Naive thymus-derived CD4-positive, alpha-beta T cell (primary cell): ENCODE measurements at places on chromosomes 2 and 18.

- H3K36me3 ChIP-seq = no peaks in the 10 kb centered on the region
- H3K27me3 ChIP-seq = no peaks in the 10 kb centered on the region
- H3K27ac ChIP-seq = no peak overlapping the region
- DNase-seq = no peak
Measured at GRCh38 chr2:43368483-43369385, 142.3 kb upstream of the ZFP36L2 start.

DNA sequence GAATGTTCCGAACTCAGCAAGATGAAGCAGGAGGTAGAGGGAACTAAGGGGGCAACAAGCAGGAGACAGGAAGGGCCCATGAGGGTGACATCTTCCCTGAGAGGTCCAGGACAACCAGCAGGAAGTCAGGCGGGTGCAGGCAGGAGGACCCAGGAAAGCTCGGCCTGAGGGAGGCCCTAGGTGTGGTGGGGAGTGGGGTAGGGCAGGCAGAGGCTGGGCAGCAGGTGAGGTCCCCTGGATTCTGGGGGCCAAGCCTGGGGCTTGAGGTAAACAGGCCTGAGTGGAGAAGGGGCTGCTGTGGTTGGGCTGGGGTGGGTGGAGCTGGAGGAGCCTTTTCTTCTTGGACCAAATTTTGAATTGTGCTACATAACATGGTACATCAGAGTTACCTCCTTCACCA is 4.1 kb upstream of the ALPG start:
- no peak overlapping the region for H3K27ac ChIP-seq
- no peak for DNase-seq
- H3K4me3 ChIP-seq = no peak overlapping the region
- no peaks in the 10 kb centered on the region for H3K36me3 ChIP-seq

GRCh38 chr2:218745160-218745558 is 34.5 kb downstream of the TTLL4 start:
- no peaks in the 10 kb centered on the region for H3K27me3 ChIP-seq
- no peak overlapping the region for H3K27ac ChIP-seq
- H3K4me3 ChIP-seq = no peak overlapping the region
- no peaks in the 10 kb centered on the region for H3K4me1 ChIP-seq
- peaks cover 63% of the 10 kb centered on the region for H3K36me3 ChIP-seq

GRCh38 chr2:159322419-159322818 is 35.9 kb upstream of the WDSUB1 start:
- no peaks in the 10 kb centered on the region for H3K27me3 ChIP-seq
- no peaks in the 10 kb centered on the region for H3K4me1 ChIP-seq
- DNase-seq = no peak
- no peak overlapping the region for H3K27ac ChIP-seq
- no peaks in the 10 kb centered on the region for H3K36me3 ChIP-seq
- no peak overlapping the region for H3K4me3 ChIP-seq

- peaks cover 6% of the 10 kb centered on the region for H3K36me3 ChIP-seq
- H3K27me3 ChIP-seq = no peaks in the 10 kb centered on the region
- H3K27ac ChIP-seq = no peak overlapping the region
- H3K4me1 ChIP-seq = peaks cover 7% of the 10 kb centered on the region
- no peak overlapping the region for H3K4me3 ChIP-seq
- DNase-seq = no peak
Measured at GRCh38 chr2:106143495-106144215, 50.4 kb downstream of the UXS1 start.

DNA sequence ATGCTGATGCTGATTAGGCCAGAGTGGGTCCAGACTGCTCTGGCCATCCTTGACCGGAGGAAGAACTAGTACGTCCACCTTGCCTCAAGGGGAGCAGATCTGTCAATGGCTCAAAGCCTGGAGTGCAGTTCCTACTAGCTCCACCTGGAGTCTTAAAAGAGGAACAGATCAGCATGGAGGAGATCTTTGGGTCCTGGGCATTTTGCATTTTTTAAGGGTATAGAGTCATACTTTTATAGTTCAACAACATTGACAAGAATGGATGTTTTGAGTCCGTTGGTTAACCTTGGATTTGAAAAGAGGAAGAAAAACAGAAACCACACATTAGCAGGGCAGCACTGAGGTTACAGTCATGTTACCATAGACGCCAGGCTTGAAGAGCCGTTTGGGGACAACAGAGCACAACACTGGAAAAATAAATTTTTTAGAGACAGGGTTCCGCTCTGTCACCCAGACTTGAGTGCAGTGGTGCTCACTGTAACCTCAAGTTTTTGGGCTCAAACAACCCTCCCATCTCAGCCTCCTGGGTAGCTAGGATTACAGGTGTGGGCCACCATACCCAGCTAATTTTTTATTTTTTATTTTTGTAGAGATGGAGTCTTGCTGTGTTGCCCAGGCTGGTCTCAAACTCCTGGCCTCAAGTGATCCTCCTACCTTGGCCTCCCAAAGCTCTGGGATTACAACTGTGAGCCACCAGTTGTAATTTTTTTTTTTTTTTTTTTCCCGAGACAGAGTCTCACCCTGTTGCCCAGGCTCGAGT is 78.5 kb downstream of the PRKCE start:
- no peaks in the 10 kb centered on the region for H3K27me3 ChIP-seq
- no peak overlapping the region for H3K27ac ChIP-seq
- no peak for DNase-seq

- no peak overlapping the region for H3K27ac ChIP-seq
- H3K36me3 ChIP-seq = no peaks in the 10 kb centered on the region
- H3K27me3 ChIP-seq = no peaks in the 10 kb centered on the region
- H3K4me1 ChIP-seq = no peaks in the 10 kb centered on the region
Measured at GRCh38 chr2:21966139-21966538, 842.4 kb downstream of the TDRD15 start.

GRCh38 chr2:64492821-64493220 is 31.3 kb upstream of the AFTPH start:
- no peak overlapping the region for H3K4me3 ChIP-seq
- DNase-seq = no peak
- no peak overlapping the region for H3K27ac ChIP-seq
- no peaks in the 10 kb centered on the region for H3K4me1 ChIP-seq
- H3K36me3 ChIP-seq = no peaks in the 10 kb centered on the region

DNA sequence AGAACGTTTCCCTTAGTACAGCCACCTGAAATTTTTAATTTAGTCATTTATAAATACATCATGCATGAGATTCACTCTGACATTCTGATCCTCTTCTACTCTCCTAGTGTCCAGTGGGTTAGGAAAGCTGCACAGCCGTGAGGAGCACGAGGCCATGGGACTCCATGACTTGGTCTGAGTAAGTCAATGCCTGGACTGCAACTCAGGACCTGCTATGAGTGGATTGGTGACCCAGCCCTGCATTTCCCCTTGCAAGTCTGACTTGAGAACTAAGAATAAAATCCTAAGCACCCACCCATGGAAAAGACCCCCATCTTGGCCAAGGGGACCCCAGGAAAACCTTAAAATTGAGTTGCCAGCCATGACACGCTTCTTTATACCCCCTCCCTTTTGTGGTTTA is 237.6 kb upstream of the HDAC4 start:
- DNase-seq = no peak
- no peaks in the 10 kb centered on the region for H3K4me1 ChIP-seq
- no peak overlapping the region for H3K4me3 ChIP-seq
- H3K27me3 ChIP-seq = no peaks in the 10 kb centered on the region
- no peak overlapping the region for H3K27ac ChIP-seq
